NB4 (cell line): ENCODE measurements at places on chromosomes 16 and 17.
A peak's percentile ranks its signal among the peaks of the same experiment; 100 is the strongest.

DNA sequence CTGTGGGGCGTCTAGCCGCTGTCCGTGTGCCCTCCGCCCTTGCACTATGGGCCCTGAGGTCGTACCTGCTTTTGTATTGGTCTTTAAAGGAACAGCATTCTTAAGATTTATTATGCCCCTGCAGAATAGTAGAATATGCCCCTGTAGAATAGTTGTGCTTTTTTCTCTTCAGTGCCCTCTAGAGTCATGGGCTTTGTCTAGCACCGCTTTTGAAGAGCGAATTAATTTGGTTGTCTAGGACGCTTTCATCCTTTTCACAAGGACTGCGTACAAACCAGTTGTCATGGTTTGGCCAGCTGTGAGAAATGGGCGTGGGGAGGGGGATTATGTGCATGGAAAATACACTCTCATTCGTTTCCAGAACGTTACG lies 621 bp downstream of the CEP95 start:
- peak; percentile 80 for DNase-seq

DNA sequence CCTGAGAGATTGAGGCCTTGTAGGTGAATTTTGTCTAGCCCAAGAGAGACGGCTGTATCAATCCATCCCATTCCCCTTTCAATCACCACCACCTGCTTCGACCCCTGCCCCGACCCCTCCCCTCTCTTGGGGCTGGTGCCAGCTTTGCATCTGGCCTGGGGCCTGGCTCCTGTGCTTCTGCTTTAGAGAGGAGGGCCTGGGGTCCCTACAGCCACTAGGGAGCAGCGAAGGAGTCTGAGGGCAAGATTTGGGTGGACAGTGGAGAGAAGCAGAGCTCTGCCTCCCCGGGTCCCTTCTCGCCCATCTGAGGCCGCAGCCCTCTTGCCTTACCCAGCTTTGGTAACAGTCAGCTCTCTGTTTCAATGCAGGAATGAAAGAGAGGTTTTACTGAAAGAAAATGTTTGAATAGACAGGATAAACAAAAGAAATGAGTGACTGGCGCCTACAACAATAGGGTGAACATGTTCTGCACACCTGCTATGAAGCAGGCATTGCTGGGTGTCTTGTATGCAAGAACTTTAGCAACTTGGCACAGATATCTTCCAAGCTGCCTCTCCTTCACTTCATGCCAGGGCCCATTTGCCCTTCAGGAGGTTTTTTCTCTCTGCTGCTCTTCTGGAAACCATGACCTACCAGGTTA lies 57.4 kb downstream of the SLC47A1 start:
- DNase-seq: no peak

GRCh38 chr17:8056976-8057625 lies 18.2 kb downstream of the ALOX15B start:
- no peak for DNase-seq

DNA sequence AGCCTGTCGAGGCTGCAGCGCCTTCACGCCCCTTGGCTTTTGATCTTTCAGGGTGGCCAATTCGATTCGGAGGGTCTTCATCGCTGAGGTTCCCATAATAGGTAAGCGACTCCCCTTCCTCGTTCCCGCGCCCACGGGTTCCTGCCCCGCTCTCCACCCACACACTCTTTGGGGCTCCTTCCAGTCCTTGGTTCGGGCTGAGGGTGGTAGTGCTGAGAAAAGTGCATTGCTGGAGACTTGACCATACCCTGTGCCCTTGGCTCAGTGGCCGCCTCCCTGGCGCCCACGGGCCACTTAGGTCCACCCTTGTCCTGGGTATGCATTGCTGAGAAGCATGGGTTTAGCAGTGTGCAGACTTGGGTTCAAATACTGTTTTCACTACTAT lies 491 bp downstream of the POLR2C start:
- peak; percentile 34 for DNase-seq

DNA sequence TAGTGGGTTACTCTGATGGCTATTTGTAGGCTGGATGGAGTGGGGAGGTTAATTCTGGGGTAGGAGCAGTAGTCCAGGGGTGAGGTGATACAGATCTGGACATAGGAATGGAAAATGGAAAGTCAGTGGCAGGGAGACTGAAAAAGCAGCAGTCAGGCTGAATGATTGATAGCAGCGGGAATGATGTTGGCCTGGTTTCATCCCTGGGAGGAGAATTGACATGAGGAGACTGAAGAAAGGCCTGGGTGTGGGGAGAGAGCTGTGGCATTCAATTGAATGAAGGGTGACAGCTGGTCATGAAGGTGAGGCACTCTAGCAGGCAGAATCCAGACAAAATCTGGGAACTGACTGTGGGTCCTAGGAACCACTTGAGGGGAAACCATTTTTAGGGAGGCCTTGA lies 34.7 kb upstream of the CLEC18A start:
- no peak for DNase-seq

GRCh38 chr16:70659953-70660671 lies 13.8 kb downstream of the IL34 start:
- DNase-seq: peak; percentile 9

DNA sequence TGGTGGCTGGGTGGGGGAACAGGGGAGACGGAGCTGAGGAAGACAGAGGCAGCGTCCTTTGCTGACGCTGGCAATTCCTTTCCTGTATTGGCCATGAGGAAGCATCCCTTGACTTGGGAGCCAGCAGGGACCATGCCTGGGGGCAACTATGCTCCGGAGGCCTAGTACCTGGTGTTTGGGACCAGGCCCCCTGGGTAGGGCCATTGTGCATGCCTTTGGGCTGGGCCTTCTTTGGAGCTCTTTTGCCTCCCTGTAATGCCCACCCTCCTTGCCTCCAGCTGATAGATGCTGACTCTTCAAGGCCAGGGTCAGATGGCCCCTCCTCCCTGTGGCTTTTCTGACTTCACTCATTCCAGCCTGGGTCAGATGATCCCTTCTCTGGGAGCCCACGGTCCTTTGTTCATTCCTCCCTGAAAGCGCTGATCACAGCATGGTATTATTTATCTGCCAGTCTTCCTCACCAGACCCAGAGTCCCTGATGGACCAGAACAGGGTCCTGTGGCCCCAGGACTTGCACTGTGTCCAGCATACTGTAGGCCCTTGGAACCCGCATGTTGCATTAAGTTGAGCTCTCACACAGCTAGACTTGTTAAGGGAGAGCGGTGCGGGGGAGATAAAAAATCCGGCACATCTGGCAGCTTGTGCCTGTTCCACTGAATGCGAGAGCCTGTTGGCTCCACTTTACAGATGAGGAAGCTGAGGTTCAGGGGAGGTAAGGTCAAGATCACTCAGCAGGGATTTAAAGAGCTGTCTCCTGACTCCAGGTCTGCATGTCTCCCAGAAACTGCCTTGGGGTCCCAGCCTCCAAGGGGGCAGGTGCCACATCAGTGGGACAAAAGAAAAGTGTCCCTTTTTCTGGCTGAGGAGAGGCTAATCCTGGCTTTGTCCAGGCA lies 2.9 kb downstream of the STARD3 start:
- DNase-seq: no peak

DNA sequence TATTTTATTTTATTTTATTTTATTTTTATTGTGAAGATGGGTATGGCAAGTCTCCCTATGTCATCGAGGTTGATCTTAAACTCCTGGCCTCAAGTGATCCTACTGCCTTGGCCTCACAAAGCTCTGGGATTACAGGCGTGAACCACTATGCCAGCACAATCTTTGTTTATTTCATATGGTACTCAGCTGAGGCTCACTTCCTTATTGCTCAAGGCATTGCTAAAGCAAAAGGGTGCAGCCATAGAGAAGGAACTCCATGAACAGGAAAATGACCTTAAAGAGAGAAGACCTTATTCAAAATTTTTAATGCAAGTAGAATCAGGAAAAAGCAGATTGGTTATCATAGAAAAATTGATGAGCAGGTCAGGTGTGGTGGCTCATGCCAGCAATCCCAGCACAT lies 110.6 kb upstream of the RBBP6 start:
- DNase-seq: peak; percentile 5

DNA sequence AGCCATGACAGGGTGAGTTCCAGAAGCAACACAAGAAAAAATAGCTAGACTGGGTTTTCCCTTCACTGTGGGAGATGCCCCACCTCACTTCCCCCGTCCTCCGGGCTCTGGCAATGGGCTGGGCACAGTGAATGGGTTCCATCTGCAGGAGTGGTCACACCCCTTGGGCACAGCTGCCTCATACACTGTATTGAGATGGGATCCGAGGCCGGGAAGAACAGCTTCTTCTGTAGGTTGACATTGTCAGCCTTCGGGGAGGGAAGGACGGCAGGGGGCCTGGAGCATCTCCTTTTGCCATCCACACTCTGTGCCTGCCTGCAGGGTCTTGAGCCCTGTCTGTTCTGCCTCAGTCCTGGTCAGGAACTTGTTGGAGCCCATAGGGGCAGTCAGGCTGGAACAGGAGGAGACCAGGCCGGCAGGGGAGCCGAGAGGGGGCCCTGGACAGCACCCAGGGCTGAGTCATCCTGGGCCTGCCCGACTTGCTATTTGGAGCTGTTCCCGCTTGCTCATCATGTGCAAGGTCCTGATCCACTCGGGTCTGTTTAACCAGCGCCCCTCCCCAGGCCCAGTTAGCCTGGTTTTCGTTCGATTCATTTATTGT lies 286.7 kb downstream of the SEC14L1 start:
- no peak for DNase-seq

- no peak for DNase-seq
Measured at GRCh38 chr17:60426596-60426995, 4.3 kb downstream of the CHCT1 start.

DNA sequence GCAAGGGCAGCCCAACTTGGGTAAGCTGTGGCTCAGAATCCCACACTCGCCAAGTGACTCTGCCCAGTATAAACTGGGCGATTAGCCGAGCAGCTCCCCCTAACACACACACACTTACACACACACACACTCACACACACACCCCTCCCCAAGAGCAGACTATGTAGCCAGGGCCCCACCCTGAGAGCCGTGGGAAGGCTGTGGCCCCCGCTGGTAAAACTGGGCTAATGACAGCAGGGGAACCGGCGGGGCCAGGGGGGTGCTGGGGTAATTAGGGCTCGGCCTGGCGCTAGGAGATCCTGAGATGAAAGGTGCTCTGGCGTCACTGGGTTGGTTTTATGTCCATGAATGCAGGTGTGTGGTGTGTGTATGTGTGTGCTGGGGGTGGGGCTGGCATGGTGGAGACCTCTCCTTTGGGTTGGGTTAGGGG lies 1.1 kb upstream of the THRA start:
- no peak for DNase-seq

- DNase-seq: peak; percentile 87
Measured at GRCh38 chr16:31351942-31352325, 3.0 kb upstream of the ITGAX start.

DNA sequence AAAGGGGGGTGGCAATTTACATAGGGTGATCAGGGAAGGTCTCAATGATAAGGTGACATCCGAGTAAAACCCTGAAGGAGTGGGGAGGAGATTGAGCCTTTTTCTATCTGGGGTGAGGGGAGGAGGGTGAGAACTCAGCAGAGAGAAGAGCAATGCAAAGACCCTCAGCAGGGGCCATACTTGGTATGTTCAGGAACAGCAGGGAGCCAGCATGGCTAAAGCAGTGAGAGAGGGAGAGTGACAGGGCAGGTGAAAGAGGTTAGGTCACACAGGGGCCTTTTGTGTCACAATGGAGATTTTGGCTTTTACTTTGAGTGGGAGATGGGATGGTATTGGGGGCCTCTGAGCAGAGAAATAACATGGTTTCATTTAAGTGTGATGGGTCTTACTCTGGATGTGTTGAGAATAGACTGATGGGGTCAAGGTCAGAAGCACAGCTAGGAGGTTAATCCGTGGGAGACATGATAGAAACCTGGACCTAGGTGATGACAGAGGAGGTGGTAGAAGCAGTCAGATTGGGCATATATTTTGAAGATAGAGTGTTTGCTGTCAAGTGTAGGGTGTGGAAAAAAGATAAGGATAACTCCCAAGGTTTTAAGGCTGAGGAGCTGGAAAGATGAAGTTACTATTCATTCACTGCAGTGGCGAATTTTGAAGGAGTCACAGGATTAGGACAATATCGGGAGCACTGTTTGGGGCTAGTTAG lies 6.2 kb downstream of the SP2 start:
- DNase-seq: no peak

- DNase-seq: no peak
Measured at GRCh38 chr17:42422958-42423712, at the start of gene CAVIN1. TSS of gene CAVIN1 (minus strand) at chr17:42423256. CDS start at chr17:42423097, 159 bp downstream.

DNA sequence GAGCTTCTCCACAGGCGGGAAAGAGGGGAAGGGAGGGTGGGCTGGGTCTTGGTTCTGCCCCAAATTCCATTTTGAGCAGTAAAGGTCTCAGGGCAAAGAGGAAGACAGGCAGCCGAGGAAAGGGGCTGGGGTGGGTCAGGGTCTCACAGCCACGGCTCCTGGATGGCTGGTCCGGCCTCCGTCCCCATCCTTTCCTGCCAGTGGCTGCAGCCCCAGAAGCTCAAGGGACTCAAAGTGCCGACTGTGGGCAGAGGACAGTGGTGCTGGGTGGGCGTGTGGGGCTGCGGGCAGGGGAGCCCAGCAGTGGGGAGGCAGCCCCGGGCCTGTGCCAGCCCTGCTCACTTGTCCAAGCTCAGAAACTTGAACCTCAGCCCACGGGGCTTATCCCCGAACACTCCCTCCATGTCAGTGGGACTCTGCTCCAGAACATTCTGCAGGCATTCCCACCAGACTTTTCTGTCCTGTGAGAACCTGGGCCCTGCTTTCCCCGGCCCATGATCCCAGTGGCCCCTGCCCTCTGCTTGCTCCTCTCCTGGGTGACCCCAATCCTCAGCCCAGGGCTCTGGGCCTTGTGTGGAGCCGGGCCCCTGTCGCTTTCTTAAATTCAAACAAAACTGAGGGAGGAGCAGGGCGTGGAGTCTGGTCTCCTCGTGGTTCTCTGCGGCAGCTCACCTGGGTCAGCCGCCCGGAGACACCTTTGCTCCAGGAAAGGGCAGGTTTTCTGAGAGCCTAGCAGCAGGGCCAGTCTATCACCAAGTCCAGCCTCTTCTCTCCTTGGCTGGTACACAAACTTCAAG lies 117.8 kb upstream of the METRNL start:
- no peak for DNase-seq

- DNase-seq: no peak
Measured at GRCh38 chr16:4723071-4723767, 10.9 kb downstream of the ANKS3 start.

DNA sequence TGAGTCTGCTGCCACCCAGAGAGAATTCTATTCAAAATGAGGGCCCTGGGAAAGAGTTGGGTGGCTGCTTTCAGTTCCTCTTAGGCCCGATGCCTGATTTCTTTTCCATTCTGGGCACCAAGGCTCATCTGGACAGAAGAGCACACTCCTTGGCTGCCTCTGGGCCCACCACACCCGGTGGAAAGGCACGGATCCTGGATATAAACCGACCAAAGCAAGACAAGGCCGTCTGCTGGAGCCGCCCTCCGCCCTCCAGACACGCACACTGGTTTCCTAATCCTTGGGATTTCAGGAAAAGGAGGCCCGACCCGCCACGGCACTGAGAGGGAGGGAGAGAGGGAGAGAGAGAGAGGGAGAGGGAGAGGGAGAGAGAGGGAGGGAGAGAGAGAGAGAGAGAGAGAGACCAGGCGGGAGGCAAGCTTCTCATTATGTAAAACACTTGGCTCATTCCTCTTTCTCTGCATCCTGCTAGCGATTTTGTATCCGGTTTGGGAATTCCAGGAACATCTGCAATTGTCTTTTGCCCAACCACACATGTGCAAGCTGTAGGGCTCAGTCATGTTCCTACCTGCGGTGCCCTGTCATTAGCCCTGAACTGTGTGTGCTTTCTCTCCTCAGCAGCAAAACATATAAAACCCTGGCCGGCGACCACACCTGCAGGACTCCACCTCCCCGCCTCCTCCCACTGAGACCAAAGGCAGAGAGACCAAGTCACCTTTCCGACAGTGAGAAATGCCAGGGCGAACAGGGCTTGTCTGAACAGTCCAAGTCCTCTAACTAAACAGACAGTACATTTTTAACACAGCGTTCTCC lies 347.2 kb downstream of the SOX9 start:
- no peak for DNase-seq

GRCh38 chr16:51699686-51700396 lies 548.8 kb upstream of the SALL1 start:
- DNase-seq: no peak

- no peak for DNase-seq
Measured at GRCh38 chr16:66278604-66279262, 87.8 kb upstream of the CDH5 start.
